ENCODE measurements at places on chromosomes 16 and 17.
A peak's percentile ranks its signal among the peaks of the same experiment; 100 is the strongest.

- no peak for DNase-seq
Observed at GRCh38 chr17:73340093-73340596, 28.3 kb upstream of the CDC42EP4 start.

DNA sequence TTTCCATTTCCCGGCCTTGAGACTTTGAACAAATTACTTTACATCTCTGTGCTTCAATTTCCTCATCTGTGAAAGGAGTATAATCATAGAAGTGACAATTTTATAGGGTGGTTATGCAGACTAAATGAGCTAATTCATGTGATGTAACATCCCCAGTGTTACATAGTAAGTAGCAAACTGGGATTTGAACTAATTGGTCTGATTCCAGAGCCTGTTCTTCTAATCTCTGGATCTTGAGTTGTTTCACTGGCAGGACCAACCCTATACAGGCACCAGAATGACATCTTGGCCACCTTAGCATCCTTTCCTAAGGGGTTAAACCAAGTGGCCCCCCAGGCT is 77.7 kb downstream of the AATF start:
- DNase-seq = no peak

GRCh38 chr16:29696881-29697331 is 17.9 kb downstream of the QPRT start:
- DNase-seq = no peak

- DNase-seq = no peak
Observed at GRCh38 chr16:12723681-12724080, 80.0 kb downstream of the CPPED1 start.

- DNase-seq = no peak
Observed at GRCh38 chr16:88685156-88686061, 898 bp downstream of the SNAI3 start.

GRCh38 chr17:20989481-20989880 is 53.3 kb downstream of the USP22 start:
- no peak for DNase-seq

- DNase-seq = no peak
Observed at GRCh38 chr16:87133966-87134627, 183.1 kb downstream of the C16orf95 start.

DNA sequence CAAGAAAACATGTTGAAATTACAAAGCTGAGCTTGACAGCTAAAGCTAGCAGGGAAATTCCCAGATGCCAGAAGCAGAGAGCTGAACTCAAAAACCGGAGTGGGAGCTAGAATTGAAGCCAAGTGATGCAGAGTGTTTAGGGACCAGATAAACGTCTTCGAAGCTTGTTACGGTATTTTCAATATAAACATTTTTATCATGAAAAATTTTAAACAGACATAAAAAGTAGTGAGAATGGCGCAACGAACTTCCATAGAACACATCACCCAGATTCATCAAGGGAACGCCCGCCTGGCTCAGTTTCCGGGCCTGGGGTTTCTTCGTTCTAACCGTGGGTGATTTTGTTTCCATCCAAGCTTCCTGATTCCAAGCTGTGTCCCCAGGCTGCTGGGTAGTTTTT is 18.1 kb downstream of the SPNS2 start:
- no peak for DNase-seq

DNA sequence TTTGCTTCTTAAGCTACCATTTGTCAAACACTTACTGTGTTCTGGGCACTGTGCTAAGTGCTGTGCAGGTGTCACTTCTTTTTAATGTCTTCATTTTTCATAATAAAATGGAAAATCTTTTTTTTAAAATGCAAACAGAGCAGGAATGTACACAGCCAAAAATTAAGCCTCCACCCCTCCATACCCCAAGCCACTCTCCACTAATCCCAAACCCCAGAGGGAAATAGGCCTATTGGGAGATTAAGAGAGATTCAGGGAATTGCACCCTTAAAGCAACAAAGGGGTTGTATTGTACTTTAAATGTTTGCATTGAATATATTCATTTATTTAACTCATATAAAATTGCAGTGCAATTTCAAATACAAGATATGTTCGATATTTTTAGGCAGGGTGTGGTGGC is 28.6 kb upstream of the GAN start:
- DNase-seq = no peak

DNA sequence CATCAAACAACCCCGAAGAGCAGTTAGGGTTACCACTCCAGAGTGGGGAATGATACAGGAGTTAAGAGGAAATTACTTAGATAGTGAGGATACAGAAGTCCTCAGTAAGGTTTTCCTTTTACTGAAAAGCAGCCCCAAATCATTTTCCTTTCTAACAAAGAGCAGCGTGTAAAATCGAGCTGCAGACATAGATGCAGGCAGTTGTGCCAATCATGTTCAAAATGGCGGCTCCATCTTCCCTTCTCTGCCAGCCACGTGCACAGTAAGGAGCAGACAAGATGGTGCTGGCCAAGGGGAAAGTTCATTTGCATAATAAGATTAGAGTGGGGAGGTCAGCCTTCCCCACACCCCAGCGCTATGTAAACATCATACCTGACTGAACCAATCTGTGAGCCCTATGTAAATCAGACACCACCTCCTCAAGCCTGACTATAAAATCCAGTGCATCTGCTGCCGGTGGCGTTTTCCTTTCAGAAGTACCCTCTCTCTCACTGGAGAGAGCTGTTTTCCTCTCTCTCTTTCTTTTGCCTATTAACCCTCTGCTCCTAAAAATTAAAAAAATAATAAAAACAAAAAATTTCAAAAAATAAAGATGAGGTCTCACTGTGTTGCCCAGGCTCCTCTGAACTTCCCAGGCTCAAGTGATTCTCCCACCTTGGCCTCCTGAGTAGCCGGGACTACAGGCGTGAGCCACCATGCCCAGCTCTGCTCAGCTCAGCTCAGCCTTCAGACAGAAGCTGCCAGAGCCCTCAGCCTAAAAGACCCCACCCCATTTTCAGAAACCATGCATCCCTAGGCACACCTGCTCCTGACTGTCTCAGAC is 2.6 kb upstream of the SRL start:
- DNase-seq = no peak

- no peak for DNase-seq
Observed at GRCh38 chr17:27244491-27245223, 49.3 kb upstream of the WSB1 start.

GRCh38 chr17:692116-692515 is 22.5 kb downstream of the VPS53 start:
- no peak for DNase-seq

DNA sequence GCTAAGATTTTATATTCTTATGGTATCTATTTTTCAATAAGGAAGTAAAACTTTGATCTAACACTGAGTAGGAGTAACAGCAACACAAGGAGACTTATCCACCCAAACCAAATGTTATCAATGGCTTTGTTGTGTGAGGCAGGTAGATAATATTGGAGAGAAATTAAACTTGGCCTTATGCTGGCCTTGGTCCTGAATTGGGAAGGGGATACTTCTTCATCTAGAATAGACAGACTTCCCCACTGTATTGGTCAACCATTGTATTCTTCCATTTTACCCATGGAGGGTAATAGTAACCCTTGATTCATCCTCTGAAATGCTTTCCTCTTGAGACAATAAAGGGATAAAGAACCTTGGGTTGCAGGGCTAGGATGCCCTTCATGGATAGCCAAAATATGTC is 76.3 kb upstream of the ANKFN1 start:
- no peak for DNase-seq

- no peak for DNase-seq
Observed at GRCh38 chr16:35794896-35795295, 2335.5 kb downstream of the TP53TG3F start.

DNA sequence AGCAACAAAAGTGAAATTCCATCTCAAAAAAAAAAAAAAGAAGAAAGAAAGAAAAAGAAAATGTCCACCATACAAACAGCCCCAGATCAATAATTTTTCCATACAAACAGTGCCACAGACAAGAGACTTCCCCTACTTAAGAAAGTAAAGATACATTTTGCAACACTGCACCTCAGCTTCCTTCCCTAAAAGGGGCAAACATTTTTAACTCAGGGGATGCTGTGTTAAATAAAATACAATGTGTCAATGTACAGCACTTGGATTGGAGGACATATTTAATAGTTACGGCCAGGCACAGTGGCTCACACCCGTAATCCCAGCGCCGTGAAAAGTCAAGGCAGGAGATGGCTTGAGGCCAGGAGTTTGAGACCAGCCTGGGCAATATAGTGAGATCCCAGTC is 22.3 kb downstream of the MYH11 start:
- DNase-seq = no peak

- DNase-seq = no peak
Observed at GRCh38 chr16:17351441-17352035, 119.2 kb downstream of the XYLT1 start.

DNA sequence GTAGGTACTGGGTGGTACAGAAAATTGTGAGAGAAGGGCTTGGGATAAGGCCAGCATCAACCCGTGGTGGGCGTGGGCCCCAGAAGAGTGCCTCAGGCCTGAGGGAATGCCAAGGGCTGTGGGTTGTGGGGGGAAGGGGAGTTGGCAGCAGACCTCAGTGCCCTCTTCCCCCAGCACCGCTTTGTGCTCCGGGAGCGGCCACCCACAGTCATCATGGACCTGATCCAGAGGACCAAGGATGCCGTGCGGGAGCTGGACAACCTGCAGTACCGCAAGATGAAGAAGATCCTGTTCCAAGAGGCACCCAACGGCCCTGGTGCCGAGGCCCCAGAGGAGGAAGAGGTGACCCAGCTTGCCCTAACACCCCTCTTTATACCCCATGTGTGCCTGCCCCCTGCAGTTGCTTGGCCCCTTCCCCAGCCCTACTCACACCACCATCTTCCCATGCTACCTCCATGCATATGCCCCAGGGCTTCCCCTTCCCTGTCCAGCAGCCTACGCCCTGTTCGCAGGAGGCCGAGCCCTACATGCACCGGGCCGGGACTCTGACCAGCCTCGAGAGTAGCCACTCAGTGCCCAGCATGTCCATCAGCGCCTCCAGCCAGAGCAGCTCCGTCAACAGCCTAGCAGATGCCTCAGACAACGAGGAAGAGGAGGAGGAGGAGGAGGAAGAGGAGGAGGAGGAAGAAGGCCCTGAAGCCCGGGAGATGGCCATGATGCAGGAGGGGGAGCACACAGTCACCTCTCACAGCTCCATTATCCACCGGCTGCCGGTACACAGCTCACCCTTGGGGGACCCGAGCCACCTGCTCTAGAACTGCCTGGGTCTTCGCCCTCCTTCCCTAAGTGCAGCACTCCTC is 9.1 kb downstream of the TAOK2 start:
- no peak for DNase-seq

- no peak for DNase-seq
Observed at GRCh38 chr17:39636587-39636926, 387 bp upstream of the STARD3 start.

GRCh38 chr17:47686664-47687327 is 7.2 kb upstream of the TBKBP1 start:
- DNase-seq = no peak

DNA sequence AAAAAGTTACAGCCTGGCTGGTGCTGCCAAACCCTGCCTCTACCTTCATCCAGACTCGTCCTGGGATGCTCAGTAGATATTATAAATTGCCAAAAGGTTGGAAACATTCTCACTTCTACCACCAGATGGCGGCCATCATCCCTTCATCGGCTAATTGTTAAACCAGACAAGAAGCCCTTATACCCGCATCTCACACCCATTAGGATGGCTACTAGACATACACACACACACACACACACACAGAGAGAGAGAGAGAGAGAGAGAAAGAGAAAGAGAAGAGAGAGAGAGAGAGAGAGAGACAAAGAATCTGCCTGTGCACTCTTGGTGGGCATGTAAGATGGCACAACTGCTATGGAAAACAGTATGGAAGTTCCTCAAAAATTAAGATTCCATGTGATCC is 15.0 kb upstream of the SCIMP start:
- DNase-seq = no peak

GRCh38 chr16:11672206-11673090 is 4.2 kb downstream of the SNN start:
- no peak for DNase-seq

DNA sequence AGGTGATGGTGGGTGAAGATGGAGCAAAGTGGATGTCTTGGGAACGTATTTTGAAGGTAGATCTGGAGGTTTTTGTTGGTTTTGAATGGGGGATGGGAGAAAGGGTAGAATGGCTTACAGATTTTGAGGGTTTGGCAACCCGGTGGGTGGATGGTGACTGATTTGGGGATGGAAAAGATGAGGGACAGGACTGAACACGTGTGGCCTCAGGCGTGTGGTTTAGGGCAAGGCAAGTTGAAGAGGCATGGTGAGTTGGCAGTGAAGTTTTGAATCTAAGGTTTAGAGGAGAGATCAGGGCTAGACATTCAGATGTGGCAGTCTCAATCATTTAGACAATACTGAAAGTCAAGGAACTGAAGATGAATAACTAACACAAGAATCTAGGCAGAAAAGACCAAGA is 5.0 kb upstream of the DCTPP1 start:
- no peak for DNase-seq

- no peak for DNase-seq
Observed at GRCh38 chr17:19533036-19533717, 477 bp upstream of the SLC47A1 start.

GRCh38 chr16:31105677-31106213 is 2.4 kb upstream of the BCKDK start:
- peak; percentile 63 for DNase-seq

DNA sequence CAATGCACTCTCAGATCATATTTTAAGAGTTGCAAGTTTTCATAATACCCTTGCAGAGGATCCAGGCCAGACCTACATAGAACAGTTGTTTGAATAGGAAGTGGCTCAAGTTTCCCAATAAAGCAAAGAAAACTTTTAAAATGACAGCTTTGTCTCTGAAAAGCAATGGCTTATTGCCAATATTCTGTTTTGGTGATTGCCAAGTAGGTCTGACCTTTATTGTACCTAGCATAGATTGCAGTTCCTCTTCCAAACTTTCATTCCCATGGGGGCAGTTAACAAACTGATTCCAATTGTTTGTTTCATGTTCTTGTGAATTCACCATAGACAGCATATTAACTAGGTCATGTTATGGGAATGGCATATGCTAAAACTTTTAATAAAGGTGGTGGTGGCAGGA is 664.6 kb upstream of the CA10 start:
- DNase-seq = no peak

DNA sequence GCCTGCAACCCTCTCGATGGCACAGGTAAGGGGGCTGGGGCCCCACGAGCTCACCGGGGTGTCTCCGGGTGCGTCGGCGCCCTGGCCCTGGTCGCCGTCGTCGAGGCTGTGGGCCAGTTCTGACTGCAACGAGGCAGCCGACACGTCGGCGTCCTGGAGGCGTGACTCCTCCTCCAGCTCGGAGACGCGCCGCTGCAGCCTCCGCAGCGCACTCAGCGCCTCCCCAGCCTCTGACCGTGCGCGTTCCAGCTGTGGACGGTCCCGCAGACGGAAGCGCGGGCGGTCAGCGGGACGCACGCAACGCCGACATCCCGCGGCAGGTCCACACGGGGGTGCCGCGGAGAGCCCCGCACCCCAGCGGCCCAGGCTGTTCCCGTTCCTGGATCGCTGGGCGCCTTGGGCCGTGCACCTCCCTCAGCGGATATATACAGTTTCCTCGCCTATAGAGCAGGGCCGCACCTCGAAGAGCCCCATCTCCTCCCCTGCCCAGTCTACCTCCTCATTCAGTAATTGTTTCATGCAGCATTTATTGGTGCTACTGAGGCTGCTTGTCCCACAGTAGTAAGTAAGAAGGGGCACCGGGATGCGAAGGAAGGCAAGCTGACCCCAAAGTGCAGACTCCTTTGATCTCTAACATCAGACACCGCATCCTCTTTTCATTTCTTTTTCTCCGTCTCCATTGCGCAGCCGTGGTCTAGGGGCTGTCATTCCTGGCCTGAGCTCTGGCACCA is 5.8 kb downstream of the THOC6 start:
- no peak for DNase-seq

Data from stimulated activated CD8-positive, alpha-beta memory T cell treated with anti-CD3 and anti-CD28 coated beads, Interleukin-12 subunit alpha, Interleukin-12 subunit beta, amount 100 ng/mL, for 4 hours (primary cell).